ENCODE measurements at places on chromosomes 16 and 17.

DNA sequence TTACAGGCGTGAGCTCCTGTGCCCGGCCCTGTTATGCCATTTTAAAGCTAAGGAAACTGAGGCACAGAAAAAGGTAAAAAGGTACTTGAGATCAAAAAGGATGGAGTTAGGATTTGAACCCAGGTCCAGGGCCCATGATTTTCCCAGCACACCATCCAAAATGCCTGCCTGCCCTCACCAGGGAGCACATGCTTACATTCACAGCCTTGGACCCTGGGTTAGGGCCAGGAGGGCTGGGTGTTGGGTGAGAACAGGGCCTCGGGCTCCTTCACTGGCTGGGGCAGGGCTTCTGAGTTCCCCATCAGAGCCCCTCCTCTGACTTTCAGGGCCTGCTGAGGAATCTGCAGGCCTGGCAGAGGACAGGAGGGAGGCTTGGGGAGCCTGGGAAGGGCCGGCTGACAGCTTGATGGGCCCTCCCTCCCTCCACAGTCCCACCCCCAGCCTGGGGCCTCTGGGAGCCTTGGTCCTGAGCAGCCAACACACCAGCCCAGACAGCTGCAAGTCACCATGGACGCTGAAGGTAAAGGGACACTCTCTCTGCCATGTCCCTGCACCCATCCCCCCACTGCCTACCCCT is at the start of gene QPRT:
Gene QPRT, plus strand, starts transcription at position 490 of the 577 bp plus-strand sequence. Its CDS starts 18 bp downstream, at position 508.
- no peak for DNase-seq

- no peak for DNase-seq
These were observed 136.3 kb downstream of the PARN start for GRCh38 chr16:14493791-14494190.

- peak; percentile 34 for DNase-seq
These were observed 37.3 kb downstream of the SMG6 start for GRCh38 chr17:2266045-2266864.

DNA sequence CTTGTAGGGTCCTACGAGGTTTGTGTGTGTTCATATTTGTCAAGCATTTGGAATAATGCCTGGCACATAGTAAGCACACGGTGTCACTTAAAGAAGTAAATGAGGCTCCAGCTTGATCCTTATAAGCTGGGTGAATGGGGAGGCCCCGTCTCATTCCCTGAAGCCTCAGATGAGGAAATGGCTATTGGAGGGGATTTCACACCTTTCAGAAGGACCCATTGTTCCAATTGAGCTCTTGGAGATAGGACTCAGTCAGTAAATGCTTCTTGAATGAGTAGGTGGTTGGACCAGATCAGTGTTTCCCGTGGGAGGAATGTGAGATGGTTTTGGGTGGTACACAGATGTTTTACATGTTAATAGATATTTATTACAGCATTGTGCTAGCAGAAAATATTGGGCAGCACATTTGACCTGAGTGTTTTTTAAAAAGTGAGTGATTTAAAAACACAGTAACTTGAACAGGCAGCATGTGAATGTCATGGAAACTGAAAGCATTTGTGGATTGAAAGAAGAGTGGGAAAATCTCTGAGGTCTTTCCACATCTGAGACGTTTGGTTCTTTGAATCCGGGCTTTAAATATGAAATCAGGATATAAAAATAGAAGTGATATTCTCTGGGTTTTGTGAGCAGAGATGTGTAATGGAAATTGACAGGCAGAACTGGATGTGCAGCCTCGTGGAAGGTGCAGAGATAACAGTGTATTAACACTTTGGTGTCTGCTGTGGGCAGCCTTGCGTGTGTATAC is 36.4 kb upstream of the ARHGAP17 start:
- DNase-seq, result no peak

DNA sequence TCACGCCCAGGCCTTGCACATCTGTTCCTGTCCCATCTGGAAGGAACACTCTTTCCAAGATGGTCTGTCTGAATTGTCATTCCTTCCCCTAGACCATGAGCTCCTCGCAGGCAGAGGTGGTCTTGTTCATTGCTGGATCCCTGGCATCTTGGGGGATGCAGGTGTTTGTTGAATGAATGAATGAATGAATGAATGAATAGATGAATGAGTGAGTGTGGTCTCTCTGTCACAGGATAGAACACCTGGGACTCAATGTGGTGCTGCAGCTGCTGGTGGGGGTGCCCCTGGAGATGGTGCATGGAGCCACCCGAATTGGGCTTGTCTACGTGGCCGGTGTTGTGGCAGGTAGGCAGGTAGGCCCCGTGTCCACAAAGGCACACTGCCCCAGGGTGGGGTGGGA is 32.2 kb downstream of the RHBDL3 start:
- no peak for DNase-seq

DNA sequence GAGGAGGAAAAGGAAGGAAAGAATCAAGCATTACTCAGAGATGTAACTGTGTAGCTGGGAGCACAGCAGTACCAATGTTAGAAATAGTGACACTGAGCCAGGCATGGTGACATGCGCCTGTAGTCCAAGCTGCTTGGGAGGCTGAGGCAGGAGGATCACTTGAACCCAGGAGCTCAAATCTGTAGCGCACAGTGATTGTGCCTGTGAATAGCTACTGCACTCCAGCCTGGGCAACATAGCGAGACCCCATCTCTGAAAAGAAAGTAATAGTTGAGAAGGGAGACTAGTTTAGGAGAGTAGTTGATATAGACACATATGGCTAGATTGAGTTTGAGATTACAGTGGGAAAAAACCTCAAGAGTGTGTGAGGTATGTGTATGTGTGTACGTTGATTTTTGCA is 17.8 kb downstream of the MAP3K3 start:
- DNase-seq, result no peak

DNA sequence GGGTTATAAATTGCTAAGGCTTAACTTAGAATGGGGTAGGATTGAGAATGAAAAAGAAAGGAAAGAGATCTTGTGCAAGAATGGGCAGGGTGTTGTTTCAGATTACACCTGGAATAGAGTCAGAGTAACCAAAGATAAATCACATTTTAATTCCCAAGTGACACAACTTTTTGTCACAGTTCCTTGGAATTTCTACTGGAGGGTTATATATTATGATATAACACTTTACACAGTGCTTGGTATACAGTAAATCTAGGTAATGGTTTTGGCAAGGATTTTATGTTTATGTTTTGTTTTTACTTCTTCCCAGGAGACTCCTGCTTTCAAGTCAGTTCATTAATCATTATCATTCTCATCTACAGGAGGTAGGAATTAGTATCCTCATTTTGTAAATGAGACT is 115.7 kb upstream of the KCNJ16 start:
- DNase-seq, result no peak

GRCh38 chr16:56041556-56042140 is 149.6 kb upstream of the GNAO1 start:
- DNase-seq, result no peak

DNA sequence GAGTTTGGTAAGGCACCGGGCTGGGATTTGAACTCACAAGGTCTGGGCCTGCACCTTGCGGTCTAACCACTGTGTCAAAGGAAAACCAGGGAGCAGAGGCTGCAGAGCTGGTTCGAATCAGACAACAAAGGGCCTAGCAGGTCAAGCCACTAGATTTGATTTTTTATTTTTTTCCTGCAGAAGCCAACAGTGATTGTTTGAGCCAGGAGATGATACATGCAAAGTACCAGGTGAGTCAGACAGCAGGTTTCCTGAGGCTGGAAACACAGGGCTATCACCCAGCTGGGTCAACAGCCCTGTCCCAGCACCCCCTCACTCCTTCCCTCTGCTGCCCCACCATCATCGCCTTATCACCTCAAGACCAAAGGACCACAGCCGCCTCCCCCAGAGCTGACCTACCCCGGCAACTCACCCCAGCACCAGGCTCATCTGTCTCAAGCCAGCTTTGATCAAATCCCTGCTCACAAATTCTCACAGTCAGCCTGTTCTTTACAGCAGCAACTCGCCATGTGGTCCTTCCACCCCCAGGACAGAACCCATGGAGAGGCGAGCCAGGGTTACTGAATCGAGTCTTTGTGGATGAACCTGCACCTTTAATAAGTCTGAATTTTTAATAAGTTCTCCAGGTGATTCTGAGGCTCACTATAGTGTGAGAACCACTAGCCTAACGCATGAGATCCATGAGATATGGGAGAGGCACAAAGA is 13.0 kb upstream of the KRT19 start:
- DNase-seq, result no peak

- no peak for DNase-seq
These were observed at the start of gene NECAB2 for GRCh38 chr16:83967838-83968305. NECAB2 (plus strand) TSS chr16:83968244; CDS start chr16:83968649, 405 bp downstream.

DNA sequence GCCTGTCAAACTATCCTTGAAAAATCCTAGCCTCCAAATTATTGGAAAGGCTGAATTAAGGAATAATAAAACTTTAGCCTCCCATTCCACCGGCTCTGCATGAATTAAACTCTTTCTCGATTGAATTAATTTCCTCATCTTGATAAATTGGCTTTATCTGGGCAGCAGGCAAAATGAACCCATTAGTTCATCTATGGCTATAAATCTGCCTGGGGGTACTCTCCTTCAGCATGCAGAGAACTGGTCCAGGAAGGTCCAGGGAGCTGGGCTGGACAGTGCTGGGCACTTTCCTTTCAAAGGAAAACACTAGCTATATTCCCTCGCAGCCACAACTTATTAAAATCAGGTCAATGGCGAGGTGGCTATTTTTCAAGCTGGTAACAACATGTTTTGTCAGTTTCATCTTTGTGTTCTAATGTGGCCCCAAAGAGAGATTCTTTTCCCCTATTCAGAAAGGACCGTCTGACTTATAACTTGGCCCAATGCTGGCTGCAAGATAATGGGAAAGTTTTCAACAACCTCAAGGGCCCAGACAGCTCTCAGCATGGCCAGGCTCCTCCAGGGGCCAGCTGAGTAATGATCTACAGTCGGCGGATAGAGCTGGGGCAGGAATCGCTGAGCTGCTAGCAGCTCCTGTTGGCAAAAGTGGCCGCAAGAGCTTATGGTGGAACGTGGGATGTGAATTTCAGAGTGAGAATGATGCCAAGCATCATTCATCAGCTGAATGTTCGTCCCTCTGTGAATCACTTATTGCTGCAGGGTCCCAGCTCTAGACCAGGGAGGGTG is 326.9 kb downstream of the SLC39A11 start:
- no peak for DNase-seq

GRCh38 chr16:578870-579405 is 9.2 kb downstream of the PIGQ start:
- peak; percentile 44 for DNase-seq

DNA sequence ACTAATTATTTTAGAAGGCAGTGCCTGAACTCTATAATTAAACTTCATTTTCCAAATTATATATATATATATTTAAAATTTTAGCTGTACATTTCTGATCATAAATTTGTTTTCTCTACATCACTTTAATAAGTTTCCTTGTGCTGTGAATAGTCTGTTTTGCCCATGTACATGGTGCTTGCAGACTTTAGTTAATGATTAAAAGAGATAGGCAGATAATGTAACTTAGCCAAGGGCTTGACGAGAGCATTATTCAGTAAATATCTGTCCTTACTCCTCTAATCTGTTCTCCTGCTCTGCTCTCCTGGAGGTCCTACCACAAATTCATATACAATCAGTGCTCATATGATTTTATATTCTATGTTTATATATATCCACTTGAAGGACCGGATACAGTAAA is 595.2 kb upstream of the KIF2B start:
- no peak for DNase-seq

- no peak for DNase-seq
These were observed 8.0 kb upstream of the LGALS9 start for GRCh38 chr17:27622986-27623385.

DNA sequence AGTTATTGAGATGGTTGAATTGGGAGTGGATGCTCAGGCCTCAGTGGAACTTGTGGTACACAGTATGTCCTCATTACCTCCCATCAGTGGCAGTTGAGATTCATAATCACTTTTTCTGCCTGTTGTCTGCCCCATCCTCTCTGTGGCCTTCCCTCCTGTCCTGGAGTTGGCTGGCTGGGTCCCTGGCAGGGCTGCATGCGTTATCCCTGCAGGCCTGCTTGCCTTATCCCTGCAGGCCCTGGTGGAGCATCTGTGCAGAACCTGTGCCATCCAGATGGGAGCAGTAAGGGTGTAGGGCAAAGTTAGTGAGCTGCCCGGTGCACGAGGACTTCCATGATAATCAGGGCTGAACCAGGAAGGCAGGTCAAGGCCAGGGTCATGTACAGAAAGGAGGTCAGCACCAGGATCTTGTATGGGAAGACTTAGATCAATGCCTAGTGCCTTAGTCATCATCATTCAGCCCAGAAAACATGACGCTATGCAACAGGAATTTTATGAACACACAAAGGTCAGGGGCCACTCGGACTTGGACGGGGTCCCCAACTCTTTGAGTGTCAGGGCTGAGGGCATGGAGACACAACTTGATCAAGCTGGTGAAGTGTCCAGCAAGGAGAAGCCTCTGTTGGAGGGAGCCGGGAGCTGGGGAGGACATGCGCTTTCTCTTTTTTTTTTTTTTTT is 47.2 kb downstream of the ABCC1 start:
- no peak for DNase-seq

GRCh38 chr16:5619304-5619703 is 521.7 kb upstream of the EEF2KMT start:
- no peak for DNase-seq

DNA sequence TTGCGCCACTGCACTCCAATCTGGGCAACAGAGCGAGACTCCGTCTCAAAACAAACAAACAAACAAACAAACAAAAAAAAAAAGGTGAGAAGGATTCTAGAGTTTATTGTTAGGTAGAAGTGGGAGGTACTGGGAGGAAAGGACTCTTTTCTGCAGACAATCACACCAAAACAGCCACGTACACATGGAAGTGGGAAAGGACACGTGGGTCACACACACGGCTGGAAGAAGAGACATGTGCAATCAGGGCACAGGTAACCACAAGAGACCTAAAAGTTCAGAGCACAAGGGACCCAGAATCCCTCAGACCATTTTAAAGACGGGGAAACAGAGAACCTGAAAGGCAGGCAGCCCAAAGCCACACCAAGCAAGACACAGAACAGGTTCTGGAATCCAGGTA is 20.5 kb downstream of the XYLT1 start:
- DNase-seq, result no peak

DNA sequence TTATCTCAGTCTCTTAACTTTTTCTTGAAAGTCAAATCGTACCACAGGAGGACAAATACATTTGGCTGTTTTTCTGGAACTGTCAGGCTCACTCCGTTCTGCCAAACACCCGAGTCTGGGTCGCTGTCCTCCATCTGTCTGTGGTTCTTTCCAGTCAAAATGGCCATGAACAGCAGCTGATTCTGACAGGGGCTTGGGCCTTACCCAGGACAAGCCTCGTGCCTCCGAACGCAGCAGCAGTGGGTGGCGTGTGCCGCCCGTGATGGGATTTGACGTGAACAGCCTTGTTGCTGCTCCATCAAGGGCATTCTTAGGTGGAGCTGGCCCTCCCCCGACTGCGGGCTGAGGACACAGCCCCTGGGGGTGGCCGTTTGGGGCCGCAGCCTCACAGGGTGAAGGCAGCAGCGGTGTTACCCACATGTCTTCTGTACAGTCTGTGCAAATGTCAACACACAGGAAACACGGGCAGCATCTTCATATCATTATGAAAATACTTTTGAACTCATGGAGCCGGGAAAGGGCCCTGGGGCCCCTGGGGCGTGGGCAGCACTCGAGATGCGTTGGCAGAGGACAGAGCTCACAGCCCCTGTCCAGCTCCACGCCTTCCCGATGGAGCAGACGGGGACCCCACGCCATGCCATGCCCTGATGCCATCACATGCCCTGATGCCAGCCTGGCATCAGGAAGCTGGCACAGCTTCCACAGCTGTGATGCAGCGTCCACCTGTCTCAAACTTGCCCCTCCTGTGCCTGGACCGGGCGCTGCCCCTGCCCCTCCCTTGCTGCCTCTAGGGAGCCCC is 8.6 kb upstream of the ACSF3 start:
- no peak for DNase-seq

Measured in stimulated activated CD4-positive, alpha-beta T cell treated with anti-CD3 and anti-CD28 coated beads, Interleukin-15, amount 100 ng/mL, for 1 hour (primary cell).